ENCODE measurements at places on chromosomes 11 and 22.

GRCh38 chr11:11513422-11513821 is 108.4 kb downstream of the GALNT18 start:
- no peak for DNase-seq

DNA sequence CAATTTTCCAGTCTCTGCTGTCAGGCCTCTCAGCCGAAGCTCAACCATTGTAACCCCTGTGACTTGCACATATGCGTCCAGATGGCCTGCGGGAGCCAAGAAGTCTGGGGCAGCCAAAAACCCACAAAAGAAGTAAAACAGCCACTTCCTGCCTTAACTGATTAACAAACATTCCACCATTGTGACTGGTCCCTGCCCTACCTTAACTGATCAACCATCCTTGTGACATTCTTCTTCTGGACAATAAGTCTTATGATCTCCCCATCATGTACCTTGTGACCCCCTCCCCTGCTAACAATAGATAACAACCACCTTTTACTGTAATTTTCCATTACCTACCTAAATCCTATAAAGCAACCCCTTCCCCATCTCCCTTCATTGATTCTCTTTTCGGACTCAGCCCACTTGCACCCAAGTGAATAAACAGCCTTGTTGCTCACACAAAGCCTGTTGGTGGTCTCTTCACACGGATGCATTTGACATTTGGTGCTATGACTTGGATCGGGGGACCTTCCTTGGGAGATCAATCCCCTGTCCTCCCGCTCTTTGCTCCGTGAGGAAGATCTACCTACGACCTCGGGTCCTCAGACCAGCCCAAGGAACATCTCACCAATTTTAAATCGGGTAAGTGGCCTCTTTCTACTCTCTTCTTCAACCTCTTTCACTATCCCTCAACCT is 1.3 kb upstream of the NDUFC2 start:
- no peak for DNase-seq

DNA sequence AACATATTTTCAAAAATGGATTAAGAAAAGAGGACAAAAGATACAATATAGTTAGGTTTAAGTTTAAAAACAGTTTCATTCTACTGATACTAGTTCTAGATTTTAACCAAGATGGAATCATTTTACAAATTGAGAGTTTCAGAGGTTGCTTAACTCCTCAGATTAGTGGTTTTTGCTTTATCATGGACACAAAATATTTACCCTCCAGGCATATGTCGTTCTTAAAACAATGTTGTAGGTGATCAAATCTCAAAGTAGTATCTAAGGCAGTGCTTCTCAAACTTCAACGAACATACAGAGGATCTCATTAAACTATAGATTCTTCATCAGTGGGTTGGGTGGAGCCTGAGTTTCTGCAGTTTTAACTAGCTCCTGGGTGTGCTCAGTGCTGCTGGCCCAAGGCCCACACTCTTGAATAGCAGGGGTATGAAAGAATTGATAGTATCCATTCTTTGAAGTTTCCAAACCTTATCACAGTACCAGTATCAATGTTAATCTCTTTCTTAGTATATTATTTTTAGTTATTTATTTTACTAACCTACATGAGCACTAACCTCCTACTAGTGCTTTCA is 48.0 kb downstream of the YAP1 start:
- no peak for DNase-seq

DNA sequence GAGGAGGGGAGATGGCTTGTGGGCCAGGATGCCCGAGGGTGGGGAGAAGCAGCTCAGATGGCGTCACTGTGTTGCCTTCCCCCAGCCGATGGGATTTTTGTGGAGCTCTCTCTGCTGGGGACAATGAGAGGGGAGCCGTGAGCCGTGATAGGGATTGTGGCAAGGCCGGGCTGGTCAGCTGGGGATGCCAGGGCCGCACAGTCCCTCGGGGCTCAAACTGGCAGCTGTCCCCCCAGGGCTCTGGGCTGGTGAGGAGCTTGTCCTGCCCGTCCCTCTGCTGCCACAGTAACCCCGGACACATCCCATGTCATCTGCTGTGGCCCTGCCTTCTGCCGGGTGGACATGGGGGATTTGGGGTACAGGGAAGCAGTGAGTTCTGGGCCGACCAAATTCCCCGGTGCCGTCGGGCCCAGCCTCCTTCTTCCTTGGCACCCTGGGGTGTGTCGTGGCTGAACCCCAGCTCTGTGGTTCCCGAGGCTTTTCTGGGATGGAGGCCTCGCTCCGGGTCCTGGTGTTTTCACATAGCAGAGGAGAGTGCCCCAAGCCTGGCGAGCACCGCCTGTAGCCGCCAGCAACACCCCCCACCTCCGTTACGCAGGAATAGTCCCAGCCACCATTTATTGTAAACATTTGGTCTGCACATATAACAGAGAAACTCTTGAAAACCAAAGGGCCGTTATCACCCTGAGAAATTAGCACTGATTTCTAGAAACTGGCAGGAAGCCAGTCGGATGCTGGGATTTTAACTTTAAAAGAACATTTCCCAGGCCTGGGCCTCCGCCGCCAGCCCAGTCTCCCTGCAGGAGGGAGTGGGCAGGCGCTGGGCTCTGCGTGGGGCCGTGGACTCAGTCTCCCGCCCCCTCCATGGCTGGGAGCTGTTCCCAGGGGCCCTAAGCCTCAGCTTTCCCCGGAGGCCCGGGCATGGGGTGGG is 9.9 kb downstream of the BRSK2 start:
- no peak for DNase-seq

DNA sequence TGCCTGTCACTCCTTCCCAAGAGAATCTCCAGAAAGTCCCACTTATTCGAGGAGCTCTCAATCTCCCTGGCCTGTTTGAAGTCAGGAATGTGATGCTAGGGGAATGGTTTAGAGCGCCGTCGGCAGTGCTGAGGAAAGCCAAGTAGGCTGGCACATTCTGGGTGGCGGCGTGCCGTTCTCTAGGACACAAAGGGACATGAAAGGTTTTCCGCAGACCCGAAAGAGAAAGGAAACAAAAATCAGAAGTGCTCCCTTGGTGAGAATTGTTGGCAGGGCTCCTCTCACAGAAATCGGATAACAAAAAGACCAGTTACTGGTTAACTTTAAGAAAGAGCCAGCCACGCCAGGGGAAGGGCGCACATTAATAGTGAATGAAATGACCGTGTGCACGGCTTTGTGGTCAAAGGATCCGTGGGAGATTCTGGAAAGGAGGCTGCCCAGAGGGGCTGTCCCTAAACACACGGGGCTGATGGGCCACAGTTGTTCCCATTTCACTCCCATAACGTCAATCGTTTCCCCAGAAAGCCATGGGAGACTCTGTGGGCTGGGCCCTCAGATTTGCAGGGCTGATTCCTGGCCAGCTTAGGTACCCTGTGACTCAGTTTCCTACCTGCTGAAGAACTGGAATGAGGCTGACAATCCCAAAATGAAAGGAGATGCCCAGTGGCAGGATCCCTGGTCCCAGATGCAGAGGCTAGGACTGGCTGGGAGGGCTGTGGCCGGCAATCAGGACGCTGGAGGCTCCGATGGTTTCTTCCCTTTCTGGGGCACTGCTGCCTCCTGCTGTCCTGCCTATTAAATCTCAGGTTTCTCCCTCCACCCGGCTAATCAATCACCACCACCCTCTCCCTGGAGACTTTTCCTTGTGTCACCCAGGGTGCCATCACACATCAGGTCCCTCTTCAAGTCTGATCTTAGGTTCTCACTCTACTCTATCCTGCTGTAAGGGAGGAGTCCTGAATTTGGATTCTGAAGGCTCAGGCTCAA is 82.3 kb downstream of the RCN1 start:
- DNase-seq, result no peak

GRCh38 chr11:121437018-121437685 is 15.0 kb upstream of the SORL1 start:
- DNase-seq, result no peak

DNA sequence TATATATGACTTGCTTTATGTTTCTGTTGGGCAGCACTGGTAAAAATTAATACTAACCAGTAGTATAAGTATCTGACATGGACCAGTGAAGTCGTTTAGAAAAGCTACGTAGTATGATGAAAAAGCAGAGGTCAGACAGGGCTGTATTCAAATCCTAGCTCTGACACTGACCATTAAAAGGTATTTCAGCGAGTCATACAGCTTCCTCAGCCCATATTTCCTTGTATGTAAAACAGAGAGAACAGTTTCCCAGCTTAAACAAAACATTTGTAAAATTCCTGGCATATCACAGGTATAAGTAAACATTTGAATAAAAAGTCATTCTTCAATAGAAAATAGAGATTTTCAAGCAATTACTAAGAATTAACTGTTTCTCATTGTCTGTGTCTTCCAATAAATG is 4.2 kb downstream of the NOX4 start:
- DNase-seq, result no peak

- no peak for DNase-seq
Observed at GRCh38 chr11:304915-305843, 2.4 kb upstream of the IFITM2 start.

DNA sequence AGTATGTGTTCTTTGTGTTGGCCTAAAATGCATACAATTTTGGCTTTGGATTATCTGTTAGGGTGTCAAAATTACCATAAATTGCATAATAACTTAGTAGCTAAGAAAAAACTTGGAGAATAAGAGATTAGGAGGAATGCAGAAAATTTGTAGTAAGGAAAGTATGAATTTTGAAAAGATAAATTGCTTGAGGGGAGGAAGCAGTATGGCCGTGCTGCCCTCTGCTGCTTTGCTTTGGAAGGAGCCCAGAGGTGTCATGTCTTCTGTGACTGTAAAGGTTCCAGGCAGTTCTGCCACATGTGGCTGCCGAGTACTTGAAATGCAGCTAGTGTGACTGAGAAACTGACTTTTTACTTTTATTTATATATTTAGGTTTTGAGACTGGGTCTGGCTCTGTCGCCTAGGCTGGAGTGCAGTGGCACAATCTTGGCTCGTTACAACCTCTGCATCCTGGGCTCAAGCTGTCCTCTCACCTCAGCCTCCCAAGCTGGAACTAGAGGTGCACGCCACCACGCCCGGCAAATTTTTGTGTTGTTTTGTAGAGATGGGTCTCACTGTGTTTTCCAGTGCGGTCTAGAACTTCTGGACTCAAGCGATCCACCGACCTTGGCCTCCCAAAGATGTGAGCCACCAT is 1.8 kb downstream of the ADSL start:
- peak; percentile 57 for DNase-seq

GRCh38 chr11:8684600-8685290 is 2.2 kb downstream of the RPL27A start:
- DNase-seq, result no peak

GRCh38 chr11:45662665-45663485 is 2.5 kb downstream of the CHST1 start:
- no peak for DNase-seq

- DNase-seq, result peak; percentile 65
Observed at GRCh38 chr11:64251016-64251752, at the start of gene PLCB3. PLCB3 (plus strand) TSS chr11:64251530; CDS start chr11:64251650, 120 bp downstream.

DNA sequence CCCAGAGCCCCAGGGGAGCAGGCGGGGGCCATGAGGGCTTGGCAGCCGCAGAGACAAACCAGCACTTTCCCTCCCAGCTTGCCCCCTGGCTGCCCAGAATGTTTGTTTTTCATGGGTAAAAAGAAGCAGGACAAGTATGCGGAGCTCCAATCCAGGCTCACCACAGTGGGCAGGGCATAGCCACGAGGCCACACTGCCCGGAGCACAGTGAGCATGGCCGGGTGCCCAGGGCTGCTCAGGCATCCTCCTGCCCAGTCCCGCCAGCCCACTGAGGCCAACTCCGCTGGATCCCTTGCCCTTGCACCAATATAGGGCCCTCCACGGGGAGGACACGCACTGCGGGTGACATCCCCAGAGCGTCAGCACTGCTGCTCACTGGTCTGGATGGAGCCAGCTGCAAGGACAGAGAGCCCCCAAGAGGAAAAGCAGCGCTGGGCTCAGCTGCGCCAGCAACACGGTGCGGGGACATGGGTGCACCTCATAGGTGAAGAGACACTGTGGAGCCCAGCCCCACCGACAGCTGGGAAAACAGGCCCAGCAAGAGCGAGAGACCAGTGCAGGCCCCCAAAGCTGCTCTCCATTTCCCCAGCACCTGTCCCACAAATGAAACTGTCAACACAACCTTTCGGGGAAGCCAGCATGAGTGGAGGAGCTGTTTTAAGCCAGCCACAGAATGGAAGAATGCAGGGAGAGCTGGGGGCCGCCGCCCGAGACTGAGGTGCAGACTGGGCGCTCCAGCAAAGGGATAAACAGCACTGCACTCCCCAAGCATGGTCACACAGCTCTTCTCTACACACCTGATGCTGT is 24.8 kb downstream of the ARVCF start:
- no peak for DNase-seq

Data from activated effector memory CD4-positive, alpha-beta T cell treated with Interleukin-2 at 50 U/mL for 16 hours (primary cell).